ENCODE measurements at places on chromosomes 2 and 18.

GRCh38 chr2:60432035-60432601, 121.3 kb downstream of the BCL11A start:
- DNase-seq = no peak

- DNase-seq = no peak
These were observed 332.9 kb downstream of the TGIF1 start for GRCh38 chr18:3782901-3783300.

DNA sequence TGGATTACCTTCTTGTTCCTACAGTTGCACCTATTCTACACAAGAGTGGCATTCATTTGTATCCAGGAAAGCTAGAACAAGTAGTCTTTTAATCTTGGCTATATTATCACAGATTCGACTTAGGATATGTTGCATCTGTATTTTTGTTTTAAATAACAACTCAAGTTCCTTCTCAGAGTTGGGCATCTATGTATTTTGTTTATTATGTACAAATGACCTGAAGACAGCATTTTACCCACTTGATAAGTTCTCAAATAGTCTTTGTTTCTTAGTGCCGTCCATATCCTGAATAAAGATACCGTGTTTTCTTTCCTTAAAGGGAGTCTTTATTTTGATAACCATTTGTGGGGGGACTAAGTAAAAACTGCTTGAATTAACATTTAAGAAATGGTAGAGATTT, 2.9 kb downstream of the ITPRID2 start:
- DNase-seq = no peak

GRCh38 chr2:33660416-33661123, 61.5 kb upstream of the FAM98A start:
- DNase-seq = no peak

DNA sequence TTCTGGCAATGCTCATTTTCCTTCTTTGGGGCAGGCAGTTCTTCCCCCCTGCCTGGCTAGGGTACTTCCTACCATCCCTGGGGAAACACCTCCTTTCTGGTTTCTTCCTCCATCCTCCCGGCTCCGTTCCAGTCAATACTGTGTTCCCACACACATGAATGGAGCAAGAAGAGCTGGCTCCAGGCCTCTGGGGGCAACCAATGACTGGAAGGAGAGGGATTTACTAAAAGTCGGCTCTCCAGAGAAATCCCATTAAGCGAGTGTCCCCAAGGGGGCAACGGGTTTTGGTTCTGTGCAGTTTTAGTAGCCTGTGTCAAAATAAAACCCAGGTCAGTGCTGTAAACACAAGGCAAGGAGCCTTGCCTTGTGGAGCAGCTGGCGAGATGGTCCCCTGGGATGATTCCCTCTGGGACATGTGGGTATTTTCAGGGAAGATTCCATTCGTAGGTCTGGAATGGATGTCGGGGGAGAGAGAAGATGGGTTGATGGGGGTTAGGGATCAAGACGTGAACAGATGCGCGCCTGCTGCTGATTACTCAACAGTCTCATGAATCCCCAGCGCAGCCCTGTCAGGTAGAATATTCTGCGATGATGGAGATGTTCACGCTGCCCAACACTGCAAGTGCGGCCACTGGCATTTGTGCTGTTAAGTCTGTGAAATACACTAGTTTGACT, 32.0 kb downstream of the EMILIN2 start:
- DNase-seq = no peak

- no peak for DNase-seq
These were observed 619.3 kb downstream of the TRIB2 start for GRCh38 chr2:13335862-13336535.

DNA sequence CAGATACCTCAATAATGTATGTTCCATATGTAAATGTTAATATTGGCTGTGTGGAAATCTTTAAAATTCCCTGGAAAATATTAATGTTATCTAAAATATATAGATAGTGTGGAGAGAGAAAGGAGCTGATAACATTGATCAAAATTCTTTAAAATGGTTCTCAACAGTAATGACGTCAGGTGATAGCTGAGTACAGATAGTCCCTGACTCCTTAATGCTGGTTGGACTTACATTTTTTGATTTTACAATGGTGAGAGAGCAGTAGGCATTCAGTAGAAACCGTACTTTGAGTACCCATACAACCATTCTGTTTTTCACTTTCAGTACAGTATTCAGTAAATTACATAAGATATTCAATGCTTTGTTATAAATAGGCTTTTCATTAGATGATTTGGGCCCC, 146.6 kb downstream of the GALNT3 start:
- DNase-seq = no peak

DNA sequence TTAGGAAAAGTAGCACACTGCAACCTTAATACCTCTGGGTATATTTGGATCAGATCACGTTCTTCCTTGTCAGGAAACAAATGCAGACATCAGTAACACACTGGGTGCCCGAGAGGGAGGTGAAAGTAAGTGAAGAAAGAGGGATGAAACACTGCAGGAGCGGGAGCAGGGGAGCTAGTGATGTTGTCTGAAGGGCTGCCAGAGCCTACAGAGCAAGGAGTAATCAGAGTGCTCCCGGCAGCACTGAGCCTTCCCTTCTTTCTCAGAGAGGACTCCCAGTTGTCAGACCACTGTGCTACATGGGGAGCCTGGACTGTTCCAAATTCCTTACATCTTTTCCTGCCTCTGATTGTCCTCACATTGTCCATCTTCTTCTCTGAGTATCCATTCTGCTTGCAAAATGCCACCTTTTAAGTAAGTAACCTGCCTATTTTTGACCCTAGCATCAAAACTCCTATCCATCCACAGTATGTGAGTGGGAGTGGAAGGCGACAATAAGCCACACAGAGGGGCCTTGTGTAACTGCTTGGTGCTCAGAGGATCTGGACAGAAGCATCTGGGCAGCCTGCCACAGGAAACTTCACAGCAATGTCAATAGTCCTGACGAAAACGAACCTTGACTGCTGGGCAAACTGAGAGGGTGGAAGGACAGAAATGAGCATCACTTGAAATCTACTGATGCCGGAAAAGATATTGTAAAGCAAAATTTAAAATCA, 10.8 kb upstream of the NAB1 start:
- no peak for DNase-seq

Measured in HTR-8/SVneo (cell line).